ENCODE measurements at places on chromosomes 4 and X. TPM values are rescaled to one million over a fixed set of nuclear protein-coding genes. Genes with fewer than 3 reads are reported as not detected.

PHOX2B gene
- 0.54 TPM for polyA plus RNA-seq

NUDT6 gene
- polyA plus RNA-seq, result 6.8 TPM

LRCH2 gene
- polyA plus RNA-seq, result 1.0 TPM

SH3D19 gene
- polyA plus RNA-seq, result 12.3 TPM

F11 gene
- 44.4 TPM for polyA plus RNA-seq

ARHGEF9 gene
- 18.3 TPM for polyA plus RNA-seq

HSFX2 gene
- 0.77 TPM for polyA plus RNA-seq

SAP30 gene
- polyA plus RNA-seq, result 4.6 TPM

LDOC1 gene
- polyA plus RNA-seq, result 36.7 TPM

FGD1 gene
- polyA plus RNA-seq, result 3.0 TPM

VCX2 gene
- not detected for polyA plus RNA-seq

CTAG2 gene
- polyA plus RNA-seq, result not detected

PAGE5 gene
- polyA plus RNA-seq, result not detected

Data from pancreas (tissue), 10 donors.